Stimulated activated CD4-positive, alpha-beta T cell treated with anti-CD3 and anti-CD28 coated beads, Interleukin-4, amount 100 ng/mL, for 4 hours (primary cell): ENCODE measurements at places on chromosomes 13 and 19.

DNA sequence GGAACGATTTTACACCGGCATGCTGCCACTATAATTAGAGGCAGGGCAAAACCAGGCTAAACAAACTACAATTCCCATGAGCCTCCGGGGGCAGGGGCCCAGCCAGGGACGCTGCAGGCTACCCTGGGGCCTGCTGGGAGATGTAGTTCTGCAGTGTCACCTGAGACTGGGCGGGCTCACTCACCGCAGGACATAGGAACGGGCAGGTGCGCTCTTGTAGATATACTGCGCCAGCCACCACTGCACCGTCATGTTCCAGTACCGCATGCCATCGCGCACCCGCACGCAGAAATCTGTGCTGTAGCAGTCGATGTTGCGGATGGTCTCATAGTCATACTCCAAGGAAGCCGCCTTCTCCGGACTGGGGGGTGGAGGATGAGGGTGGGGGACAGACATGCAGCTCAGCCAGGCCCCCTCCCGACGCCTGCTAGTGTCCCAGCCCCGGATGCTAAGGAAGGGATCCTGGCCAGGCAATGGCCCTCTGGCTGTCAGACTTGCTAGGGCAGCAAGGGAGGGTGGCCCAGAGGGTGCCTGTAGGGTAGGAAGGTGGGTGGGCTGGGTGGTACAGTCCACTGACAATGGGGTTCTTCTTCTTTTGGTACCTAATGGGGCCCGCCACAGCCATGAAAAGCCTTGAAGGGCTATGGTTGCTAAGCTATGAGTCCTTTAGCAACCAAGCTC lies 5.8 kb upstream of the TMC4 start:
- no peak for DNase-seq

GRCh38 chr19:4172861-4173473 lies 9.4 kb downstream of the SIRT6 start:
- peak; percentile 30 for DNase-seq

DNA sequence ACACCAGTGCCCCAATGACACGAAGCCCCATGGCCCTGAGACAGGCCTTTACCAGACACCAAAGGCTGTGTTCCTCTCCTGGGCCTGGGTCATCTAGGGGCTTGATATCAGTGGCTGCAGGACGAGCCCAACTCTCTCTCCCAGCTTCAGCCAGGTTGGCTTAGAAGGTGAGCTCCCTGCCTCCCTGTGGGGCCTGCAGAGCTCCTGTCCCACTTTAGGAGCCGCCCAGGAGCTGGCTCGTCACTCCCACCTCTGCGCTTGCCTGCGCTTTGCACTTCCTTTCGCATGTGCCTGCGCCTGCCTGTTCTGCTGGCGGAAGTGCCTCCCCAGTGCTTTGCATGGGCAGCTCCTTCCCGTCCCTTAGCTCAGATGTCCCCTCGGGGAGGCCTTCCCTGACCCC lies 4.9 kb downstream of the CALM3 start:
- DNase-seq: no peak

DNA sequence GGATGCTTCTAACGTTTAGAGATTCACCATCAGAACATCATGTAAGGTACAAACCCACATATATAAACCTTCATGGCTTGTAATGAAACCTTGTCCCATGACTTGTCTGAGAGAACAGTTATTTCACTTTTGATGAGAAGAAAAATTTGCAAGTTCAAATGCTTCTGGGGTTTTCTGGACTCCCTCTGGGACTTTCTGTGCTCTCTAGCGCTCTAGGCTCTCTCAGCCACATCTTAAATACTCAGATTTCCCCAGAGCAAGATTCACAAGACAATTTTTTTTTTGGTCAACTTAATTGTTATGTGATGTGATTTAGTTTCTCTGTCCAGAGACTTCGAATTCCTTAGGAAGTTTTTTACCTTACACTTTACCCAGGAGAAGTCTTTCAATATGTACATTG lies 282.8 kb upstream of the EDNRB start:
- no peak for DNase-seq

GRCh38 chr13:50406831-50407230 lies 391.6 kb downstream of the KCNRG start:
- no peak for DNase-seq

DNA sequence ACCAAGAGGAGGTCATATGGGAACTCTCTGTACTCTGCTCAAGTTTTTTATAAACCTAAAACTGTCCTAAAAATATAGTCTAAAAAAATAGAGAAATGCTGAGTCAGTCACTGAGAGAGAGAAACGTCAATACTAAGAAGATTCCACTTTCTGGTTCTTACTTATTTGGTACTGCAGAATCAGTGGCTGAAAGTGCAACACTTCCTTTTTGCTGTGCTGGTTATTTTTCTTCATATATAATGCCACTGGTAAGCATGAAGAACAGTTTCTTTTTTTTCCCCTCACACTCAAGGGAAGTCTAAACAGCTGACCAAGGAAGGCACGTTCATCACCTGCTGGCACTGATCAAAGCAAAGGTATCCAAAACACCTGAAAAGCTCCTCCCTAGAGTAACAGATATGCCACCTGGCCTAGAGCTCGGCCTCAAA lies 44.3 kb upstream of the N4BP2L1 start:
- DNase-seq: no peak

DNA sequence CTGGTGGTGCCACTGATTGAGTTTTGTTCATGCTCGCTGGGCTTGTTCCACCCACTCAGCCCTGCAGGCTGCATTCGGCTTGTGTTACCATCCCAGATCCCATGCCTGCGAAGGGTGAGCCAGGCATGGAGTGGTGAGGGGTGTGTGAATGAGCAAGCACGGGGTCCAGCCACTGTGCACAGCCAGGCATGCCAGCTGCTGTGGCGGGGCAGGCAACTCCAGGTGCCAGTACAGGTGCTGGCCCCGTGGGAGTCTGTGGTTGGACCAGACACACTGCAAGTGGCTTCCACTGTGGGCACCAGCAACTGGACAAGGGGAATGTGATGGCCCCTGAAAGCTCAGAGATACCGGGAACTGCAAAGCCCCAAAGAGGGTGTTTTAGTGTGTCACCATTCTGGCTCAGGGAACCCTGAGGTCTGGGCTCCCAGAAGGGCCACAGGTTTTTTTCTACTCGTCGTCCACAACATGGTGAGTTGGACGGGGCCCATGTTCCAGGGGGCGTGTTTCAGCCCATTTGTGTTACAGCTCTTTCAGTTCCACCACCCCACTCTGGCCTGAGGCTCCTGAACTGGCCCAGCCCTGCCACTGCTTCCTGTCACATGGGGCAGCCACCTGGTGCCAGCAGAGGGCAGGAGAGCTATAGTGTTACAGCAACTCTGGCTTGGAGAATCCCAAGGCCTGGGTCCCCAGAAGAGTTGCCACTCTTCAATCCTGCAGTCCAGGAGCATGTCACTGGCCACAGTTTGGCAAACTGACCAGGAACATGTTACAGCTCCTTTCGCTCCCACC lies 217.0 kb upstream of the OBI1 start:
- DNase-seq: no peak

GRCh38 chr13:95710313-95710712 lies 33.4 kb downstream of the DNAJC3 start:
- DNase-seq: no peak

- DNase-seq: no peak
Measured at GRCh38 chr13:48485432-48485831, 47.4 kb downstream of the RCBTB2 start.

- no peak for DNase-seq
Measured at GRCh38 chr13:41682766-41683165, 225.4 kb downstream of the RGCC start.

DNA sequence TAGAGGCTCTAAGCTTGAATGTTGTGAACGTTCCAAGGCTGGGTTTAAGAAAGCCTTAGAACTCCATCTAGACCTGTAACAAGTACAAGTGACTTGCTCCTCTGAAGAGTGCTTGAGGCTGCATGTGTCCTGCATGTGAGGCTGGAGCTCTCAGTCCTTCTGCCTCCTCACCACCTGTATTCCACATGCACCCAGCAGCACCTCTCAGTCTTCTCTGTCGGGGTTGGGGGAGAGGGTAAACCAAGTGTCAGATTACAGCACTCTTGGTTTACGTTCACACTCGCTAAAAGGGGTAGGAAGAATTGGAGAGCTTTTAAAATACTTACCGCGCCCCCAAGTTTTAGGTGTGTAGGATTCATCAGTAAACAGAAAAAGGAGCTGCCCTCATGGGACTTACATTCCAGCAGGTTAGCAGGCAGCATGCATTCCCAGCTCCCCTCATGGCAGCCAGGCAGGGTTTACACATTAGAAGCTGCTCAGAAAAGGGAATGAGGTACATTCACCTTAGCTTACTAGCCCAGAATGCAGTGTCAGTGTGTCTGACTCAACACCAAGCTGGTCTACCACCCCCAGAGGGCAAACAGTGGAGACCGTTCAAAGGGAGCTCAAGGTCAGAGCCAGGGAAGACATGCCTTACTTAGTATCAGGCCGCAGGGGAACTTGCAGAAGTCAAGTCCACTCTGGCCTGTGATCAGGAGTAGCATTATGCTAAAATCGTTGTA lies 248.1 kb downstream of the PCCA start:
- DNase-seq: no peak

DNA sequence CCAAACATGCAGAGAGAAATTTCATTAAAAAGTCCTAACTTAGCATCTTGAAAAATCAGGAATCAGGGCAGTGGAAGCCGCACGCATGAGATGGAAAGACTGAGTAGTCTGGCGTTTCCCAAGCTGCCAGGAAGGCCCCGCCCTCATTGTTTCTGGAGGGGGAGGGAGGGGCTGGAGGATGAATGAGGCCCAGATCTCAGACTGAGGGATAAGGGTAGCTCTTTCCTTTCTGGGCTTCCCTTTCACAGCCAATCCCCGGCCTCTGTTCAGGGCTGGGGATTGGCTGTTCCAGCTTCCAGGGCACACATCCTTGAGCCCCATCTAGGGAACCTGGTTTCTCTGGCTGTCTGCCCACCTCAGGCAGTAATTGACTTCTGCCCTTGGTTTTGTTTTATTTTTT lies 7.3 kb downstream of the C19orf53 start:
- no peak for DNase-seq

DNA sequence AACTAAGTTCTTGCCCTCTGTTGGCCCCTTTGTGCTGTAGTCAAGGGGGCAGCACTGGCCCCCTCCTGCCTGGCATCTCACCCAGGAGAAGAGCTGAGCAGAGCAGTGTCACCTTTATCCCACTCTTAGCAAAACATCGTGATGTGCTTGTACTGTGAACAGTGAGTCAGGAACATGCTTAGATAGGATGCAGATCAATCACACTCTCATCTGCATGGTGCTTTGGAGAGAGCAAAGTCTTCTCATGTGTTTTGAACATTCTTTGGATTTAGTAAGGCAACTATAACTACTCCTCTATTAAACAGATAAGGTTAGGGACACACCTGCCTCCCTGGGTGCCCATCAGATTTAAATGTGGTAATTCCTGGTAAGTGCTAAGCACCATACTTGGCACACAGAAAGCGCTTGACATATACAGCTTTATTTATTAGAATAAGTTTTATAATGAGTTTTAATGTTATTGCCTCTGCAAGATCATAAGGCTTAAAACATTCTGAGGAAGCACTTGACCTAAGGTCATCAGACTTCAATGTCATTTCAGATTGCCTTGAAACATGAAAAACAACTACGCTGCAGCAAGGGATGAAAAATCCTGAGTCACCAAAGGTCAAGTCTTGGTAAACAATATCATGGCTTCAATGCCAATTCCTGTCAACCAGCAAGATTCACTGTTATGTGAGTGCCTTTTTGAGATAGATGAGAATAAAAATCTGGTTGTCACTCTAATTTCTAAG lies 82.4 kb upstream of the IRS2 start:
- DNase-seq: no peak

GRCh38 chr13:75495938-75496337 lies 14.0 kb upstream of the TBC1D4 start:
- DNase-seq: no peak

DNA sequence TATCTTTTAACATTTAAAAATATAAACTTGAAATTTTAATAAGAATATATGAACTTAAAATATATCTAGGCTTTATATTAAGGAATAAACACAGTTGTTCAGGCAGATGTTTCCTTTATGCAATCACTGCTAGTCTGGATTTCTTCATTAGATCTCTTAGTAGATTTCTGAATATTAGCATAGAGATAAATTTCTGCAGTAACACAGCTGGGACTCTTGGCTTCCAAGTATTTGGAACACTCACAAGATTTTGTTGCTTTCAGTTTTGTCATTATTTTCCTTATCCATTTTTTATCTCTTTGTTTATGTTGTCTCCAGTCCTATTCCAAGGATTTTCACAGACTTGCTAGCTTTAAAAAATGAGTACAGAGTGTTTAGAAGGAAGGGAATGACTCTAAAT lies 857.1 kb downstream of the GPC5 start:
- DNase-seq: no peak

DNA sequence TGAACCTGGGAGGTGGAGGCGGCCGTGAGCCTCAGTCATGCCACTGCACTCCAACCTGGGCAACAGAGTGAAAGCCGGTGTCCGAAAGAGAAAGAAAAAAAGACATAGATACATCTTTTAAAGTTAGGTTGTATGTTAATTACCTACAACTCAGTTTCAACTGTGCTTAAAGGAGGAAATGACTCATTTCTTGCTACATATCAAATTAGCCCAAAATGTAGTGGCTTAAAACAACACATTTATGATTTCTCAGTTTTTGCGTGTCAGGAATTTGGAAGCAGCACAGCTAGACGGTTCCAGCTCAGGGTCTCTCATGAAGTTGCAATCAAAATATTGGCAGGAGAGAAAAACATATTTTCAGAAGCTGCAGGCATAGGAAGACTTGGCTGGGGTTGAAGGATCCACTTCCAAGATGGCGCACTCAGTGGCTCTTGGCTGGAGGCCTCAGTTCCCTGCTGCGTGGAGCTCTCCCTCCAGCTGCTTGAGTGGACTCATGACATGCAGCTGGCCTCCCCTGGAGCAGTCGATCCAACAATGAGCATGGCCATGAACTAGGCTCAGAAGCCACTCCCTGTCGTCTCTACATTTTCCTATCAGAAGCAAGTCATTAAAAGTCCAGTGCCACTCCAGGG lies 7.1 kb downstream of the LDLR start:
- DNase-seq: peak; percentile 18

DNA sequence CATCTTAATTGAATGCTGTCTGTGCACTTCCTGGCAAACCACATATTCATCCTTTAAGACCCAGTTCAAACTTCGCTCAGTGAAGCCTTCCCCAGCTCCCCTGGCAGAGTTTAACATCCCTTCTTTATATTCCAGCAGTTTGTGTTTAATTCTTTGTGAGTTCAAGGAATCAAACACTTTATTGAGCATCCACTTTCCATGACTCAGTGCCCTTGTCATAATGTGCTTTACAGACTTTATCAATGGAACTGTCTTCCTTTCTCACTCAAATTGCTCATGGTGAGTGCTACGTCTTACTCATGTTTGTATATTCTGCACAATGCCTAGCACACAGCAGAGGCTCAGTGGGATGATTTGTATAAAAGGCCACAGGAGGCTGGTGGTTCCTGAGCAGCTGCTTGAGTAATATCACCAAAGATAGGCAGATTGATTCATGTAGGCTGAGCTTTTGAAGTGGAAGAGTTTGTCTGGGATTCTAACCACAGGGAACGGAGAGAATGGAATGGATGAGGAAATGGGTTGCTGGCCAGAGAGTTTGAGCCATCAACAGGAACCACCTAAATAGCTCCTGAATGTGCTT lies 44.2 kb downstream of the SERTM1 start:
- no peak for DNase-seq
